ENCODE measurements at places on chromosomes 3 and 15. TPM values are rescaled to one million over a fixed set of nuclear protein-coding genes. Genes with fewer than 3 reads are reported as not detected.

KNL1 gene
- total RNA-seq: 18.5 TPM

DTX3L gene
- 9.4 TPM for total RNA-seq

AMOTL2 gene
- total RNA-seq: 119 TPM

TARS3 gene
- total RNA-seq: 7.8 TPM

UMPS gene
- 48.2 TPM for total RNA-seq

ITIH4 gene
- 0.76 TPM for total RNA-seq

FBXL22 gene
- not detected for total RNA-seq

COLQ gene
- 0.46 TPM for total RNA-seq

SLC6A6 gene
- total RNA-seq: 9.7 TPM

LDHAL6B gene
- not detected for total RNA-seq

ITIH3 gene
- not detected for total RNA-seq

PLA2G4B gene
- total RNA-seq: 0.32 TPM

TMIE gene
- under 0.01 TPM for total RNA-seq

CCR8 gene
- not detected for total RNA-seq

FRMD5 gene
- total RNA-seq: 29.0 TPM

ELP6 gene
- 32.2 TPM for total RNA-seq

SEMA5B gene
- total RNA-seq: not detected

MYO1E gene
- total RNA-seq: 175 TPM

SH3GL3 gene
- not detected for total RNA-seq

CYP11A1 gene
- total RNA-seq: not detected

CNTN3 gene
- total RNA-seq: 1.5 TPM

PLCL2 gene
- 6.2 TPM for total RNA-seq

ROPN1 gene
- not detected for total RNA-seq

Measured in epithelial cell of umbilical artery (primary cell).